Mammary epithelial cell (primary cell): ENCODE measurements at places on chromosomes 12 and 14.

DNA sequence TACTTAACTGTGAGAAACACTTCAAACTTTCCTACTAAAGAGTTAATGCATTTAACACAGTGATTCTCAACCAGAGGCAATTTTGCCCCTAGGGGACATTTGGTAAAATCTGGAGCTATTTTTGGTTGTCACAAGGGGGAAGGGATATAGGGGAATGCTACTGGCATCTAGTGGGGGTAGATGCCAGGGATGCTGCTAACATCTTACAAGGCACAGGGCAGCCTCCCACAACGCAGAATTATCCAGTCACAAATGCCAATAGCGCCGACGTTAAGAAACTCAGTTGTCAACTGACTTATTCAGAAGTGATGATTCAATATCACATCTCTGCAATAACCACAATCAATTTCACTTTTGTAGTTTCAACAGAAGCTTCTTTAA lies 2.0 kb downstream of the EEA1 start:
- DNase-seq, result peak; percentile 93

GRCh38 chr12:47223848-47224213 lies 144.1 kb upstream of the AMIGO2 start:
- DNase-seq, result no peak

DNA sequence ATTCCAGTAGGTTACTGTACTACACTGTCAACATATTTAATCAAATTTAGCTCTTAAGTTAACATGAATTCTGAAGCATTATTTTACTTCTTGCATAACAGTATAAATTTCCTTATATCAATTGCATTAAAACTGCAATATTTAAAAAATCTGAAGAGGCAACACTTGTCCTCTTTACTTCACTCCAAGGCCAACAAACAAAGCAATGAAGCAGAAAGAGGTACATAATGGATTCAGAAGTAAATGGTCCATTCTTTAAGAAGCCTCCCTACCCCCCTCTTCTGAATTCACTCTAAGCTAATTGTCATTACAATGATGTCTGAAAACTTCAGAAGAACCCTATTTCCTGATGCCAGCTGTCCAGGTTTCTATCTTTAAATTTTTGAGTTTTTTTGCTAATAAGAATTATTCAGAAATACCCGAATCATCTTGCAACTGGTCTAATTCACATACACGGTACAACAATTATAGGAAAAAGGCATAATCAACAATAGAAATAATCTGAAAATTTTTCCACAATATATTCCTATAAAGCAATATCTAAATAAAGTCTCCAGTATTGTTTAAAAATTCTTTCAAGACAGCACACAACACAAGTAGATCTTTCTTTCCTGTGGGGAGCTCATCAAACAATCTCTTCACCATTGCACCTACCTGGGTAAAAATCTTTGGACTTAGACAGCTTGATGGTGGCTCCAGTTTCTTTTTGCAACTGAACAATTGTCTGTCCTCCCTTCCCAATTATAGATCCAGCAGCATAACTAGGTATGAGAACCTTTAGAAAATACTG lies 2.9 kb downstream of the NOVA1 start:
- DNase-seq, result no peak

DNA sequence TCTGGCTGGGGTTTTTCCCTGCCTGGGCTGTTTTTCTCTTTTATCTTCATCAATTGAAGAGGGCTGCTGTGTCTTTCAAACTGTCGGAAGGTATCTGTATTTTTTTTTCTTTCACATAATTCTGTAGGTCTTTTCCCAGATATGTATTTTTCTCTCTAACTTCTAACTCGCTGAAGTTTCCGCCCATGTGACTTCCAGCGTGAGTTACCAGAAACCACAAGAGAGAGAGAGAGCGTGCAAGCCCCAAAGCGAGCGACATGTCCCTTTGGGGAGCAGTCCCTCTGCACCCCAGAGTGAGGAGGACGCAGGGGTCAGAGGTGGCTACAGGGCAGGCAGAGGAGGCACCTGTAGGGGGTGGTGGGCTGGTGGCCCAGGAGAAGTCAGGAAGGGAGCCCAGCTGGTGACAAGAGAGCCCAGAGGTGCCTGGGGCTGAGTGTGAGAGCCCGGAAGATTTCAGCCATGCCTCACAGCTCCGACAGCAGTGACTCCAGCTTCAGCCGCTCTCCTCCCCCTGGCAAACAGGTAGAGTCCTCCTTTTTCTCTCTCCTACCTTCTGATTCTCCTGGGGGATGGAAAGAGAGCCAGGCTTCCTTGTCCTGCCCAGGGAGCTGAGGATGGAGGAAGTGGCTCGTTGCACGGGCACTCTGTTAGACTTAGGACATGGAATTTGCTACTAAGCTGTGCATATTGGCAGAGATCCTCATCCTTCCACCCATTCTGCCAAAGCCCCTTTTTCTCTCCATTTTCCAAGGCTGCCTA lies at the start of gene BATF:
Gene BATF (plus strand): TSS at position 246 of the 759 bp plus-strand sequence. CDS start 214 bp downstream, at position 460.
- no peak for DNase-seq

GRCh38 chr14:74934041-74934440 lies 11.0 kb upstream of the RPS6KL1 start:
- DNase-seq, result no peak

DNA sequence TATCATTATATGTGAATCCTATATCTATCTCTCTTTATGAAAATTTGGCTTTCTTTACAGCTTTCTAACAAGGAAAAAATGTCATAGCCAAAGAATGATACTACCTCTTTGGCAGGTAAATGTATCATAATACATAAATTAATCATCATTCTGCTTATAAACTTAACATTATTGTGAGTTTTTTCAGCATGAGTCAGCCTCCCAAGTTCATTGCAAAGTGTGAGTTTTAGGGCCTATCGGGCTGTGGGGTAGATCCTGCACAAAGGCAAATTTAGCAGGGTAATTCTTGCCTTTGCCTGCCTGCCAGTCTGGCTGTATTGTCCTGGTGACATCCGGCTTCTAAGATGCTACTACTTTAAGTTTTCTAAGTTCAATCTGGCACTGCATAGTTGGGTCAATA lies 412.6 kb downstream of the MDGA2 start:
- no peak for DNase-seq

DNA sequence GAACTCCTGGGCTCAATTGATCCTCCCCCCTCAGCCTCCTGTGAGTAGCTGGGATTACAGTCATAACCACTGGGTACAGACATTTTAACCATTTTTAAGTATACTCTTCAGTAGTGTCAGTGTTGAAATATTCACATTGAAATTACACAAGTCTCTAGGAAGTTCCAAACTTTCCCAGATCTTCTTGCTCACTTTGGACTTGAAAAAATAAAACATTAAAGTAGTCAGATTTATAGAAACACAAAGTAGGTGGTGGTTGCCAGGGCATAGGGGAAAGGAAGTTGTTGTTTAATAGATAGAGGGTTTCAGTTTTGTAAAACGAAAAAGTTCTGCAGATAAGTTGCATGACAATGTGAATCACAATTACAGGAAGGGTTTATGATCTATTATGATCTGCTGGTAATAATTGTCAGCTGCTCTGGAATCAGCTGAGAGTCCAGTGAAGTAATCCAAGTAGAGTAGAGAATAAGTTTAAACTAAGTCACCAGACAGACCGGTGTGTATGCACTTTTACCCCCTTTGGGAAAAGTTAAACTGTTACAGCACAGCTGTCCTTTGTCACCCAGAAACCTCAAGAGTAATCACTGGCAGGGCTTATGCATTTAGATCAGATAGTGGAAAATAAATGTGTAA lies 27.4 kb downstream of the PCNX1 start:
- DNase-seq, result peak; percentile 45

GRCh38 chr12:13435235-13435933 lies 238.9 kb downstream of the EMP1 start:
- DNase-seq, result no peak
